Activated T-cell treated with anti-CD3 and anti-CD28 coated beads, Interleukin-2, amount 50 U/mL, for 48 hours (primary cell): ENCODE measurements at places on chromosomes 5 and 9.

DNA sequence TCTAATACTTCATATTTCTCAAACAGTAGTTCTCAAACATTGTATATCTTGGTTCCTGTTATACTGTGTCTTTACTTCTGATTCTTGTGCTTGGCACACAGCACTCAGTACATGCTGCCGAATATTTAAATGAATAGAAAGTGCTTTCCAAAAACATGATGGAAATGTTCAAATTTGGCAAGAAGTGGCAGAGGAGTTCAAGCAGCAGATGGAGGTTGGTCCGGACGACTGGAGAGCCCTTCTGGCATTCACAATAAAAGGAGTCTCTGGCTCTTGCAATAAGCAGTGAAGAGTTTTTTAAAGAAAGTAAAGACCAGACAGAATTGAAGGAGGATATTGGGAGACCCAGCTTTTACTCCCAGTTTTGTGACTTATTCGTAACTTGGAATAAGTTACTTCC is 36.3 kb downstream of the TSTD2 start:
- no peak for DNase-seq

- DNase-seq: no peak
Observed at GRCh38 chr5:95941756-95942155, 19.9 kb downstream of the ELL2 start.

- DNase-seq: no peak
Observed at GRCh38 chr5:60369391-60369790, 330.6 kb downstream of the DEPDC1B start.

GRCh38 chr5:81300921-81301270 is 491 bp upstream of the ZCCHC9 start:
- no peak for DNase-seq

- peak; percentile 43 for DNase-seq
Observed at GRCh38 chr9:706606-707459, 134.7 kb upstream of the DMRT1 start.

GRCh38 chr9:31848505-31849285 is 535.7 kb upstream of the ACO1 start:
- DNase-seq: no peak

- DNase-seq: no peak
Observed at GRCh38 chr5:80093796-80094195, 58.6 kb downstream of the THBS4 start.
